ENCODE measurements at places on chromosomes 5 and 9.

- no peaks in the 10 kb centered on the region for H3K4me1 ChIP-seq
- no peaks in the 10 kb centered on the region for H3K27me3 ChIP-seq
- no peak overlapping the region for H3K4me3 ChIP-seq
- no peaks in the 10 kb centered on the region for H3K36me3 ChIP-seq
Observed at GRCh38 chr5:27708534-27708933, 670.1 kb upstream of the CDH9 start.

- no peak overlapping the region for H3K27ac ChIP-seq
- H3K4me1 ChIP-seq, result peaks cover 21% of the 10 kb centered on the region
- H3K27me3 ChIP-seq, result no peaks in the 10 kb centered on the region
Observed at GRCh38 chr5:109947667-109948066, 257.9 kb downstream of the MAN2A1 start.

GRCh38 chr5:90562341-90562740 is 3.7 kb downstream of the ADGRV1 start:
- no peak for DNase-seq
- no peak overlapping the region for H3K4me3 ChIP-seq
- peaks cover 47% of the 10 kb centered on the region for H3K27me3 ChIP-seq
- peaks cover 16% of the 10 kb centered on the region for H3K4me1 ChIP-seq

DNA sequence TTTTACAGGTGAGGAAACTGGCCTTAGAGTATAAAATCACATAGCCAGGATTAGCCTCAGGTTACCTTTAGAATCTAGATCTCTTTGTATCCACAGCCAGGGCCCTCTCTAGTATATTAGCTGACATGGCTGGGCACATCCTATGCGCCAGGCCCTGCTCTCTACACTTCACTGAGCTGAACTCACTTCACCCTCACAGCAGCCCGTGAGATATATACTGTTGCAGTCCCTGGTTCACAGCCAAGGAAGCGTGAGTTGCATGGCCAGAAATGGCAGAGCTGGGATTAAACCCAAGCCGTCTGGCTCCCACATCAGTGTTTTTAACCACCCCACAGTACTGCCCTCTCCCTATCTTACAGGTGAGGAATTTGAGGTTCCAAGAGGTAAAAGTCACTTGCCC is 58.4 kb downstream of the DAB2IP start:
- H3K27me3 ChIP-seq, result peaks cover 2% of the 10 kb centered on the region
- no peak overlapping the region for H3K4me3 ChIP-seq
- peaks cover 9% of the 10 kb centered on the region for H3K4me1 ChIP-seq
- no peak overlapping the region for H3K27ac ChIP-seq

GRCh38 chr9:96567203-96567700 is 52.4 kb downstream of the CDC14B start:
- no peaks in the 10 kb centered on the region for H3K36me3 ChIP-seq
- H3K4me3 ChIP-seq, result peak overlapping the region; percentile 95
- peak overlapping the region; percentile 80 for H3K27ac ChIP-seq
- peaks cover 29% of the 10 kb centered on the region for H3K4me1 ChIP-seq
- no peak for DNase-seq
- H3K27me3 ChIP-seq, result peaks cover 13% of the 10 kb centered on the region
